ENCODE measurements at places on chromosomes 2 and 18. TPM values are rescaled to one million over a fixed set of nuclear protein-coding genes. Genes with fewer than 3 reads are reported as not detected.

The ESPNL gene
- 3.0 TPM for total RNA-seq

The SP5 gene
- not detected for total RNA-seq

The RAD51AP2 gene
- not detected for total RNA-seq

The SPC25 gene
- total RNA-seq: 16.6 TPM

The SAP130 gene
- total RNA-seq: 20.7 TPM

The AGXT gene
- not detected for total RNA-seq

The TXNDC2 gene
- total RNA-seq: not detected

The RIT2 gene
- total RNA-seq: not detected

The TMEM17 gene
- 3.5 TPM for total RNA-seq

The GAD1 gene
- total RNA-seq: not detected

The HOXD4 gene
- not detected for total RNA-seq

The SCN9A gene
- total RNA-seq: 67.4 TPM

The DLGAP1 gene
- 0.44 TPM for total RNA-seq

The THAP4 gene
- total RNA-seq: 45.8 TPM

Measured in HFFc6 (cell line).